ENCODE measurements at places on chromosomes 5 and 9.

DNA sequence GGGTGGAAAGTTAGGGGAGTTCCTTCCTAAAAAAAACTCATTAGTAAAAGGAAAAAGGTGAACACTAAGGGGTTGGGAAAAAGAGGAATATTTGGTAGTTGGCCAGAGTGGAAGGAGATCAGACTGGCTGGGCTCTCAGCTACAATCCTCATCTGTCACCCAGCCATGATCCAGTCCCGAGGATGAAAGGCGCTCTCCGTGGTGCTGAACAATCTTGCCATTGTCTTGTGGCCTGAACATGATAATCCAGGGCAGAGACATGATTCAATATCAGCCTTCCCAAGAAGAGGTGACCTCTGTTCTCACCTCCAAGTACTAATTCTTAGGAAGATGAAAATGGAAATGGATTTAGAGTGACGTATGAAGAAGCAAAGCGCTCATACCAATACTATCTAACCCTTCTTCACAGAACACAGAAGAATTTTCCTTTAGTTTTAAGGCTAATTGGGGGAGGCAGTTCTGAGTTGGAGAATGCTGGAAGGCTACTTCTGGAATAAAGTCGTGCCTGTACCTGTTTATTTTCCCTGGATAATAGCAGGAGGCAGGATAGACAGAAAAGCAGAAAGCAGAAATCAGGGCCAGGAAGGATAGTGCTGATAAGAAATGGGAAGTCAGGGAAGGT lies 36.6 kb upstream of the MYORG start:
- DNase-seq = no peak

- no peak for DNase-seq
These were observed 1.6 kb downstream of the STKLD1 start for GRCh38 chr9:133377721-133378216.

GRCh38 chr5:61351733-61352132 lies 19.7 kb downstream of the ZSWIM6 start:
- DNase-seq = no peak

DNA sequence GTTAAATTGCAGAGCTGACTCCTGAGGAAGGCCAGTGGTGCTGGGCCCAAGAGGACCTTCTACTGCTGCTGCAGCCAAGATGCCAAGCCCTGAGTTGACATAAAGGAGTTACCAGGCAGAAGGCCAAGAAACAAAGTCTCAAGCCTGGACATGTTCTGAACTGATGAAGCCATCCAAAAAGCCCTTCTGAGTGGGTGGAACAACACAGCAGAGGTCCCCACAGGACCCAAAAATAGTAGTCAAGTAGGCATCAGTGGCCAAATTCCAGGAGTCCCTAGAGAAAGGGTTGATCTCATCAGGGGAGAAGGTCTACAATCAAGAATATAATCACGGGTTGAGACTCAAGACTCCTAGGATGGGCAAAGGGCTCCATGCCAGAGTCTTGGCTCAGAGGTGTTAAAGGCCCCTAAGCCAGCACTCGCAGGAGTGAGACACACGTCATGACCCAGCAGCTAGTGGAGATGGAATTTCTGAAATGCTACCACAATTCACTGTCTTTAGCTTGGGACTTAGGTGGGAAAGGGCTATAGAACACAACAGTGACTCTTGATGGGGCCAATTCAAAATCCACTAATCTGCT lies 119.7 kb downstream of the FANCC start:
- DNase-seq = no peak

- no peak for DNase-seq
These were observed 16.1 kb upstream of the ZNF462 start for GRCh38 chr9:106846857-106847256.

DNA sequence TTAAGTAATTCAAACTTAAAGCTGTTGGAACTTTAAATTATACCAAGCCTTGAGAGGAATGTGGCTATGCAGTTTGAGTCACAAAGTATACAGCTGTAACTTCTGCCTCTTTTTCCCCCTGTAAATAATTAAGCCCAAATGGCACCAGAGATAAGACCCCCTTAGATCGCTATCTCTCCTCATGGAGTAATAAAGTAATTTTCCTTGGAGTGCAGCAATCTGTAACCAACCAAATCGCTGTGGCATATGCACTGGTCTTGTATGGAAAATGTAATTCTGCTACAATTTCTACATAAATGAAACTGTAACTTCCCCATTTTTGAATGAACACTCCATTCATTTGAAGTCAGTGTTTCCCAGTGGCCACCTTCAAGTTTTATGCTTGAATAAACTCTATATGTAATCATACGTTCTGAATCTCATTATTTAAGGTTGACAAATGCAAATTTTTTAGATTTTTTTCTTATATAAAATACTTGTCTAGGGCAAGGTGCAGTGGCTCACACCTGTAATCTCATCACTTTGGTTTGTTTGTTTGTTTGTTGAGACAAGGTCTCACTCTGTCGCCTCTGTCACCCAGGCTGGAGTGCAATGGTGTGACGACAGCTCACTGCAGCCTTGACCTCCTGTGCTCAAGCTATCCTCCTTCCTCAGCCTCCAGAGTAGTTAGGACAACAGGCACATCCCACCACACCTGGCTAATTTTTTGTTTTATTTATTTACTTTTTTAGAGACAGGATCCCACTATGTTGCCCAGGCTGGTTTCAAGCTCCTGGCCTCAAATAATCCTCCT lies 12.3 kb downstream of the SUSD1 start:
- DNase-seq = no peak

- no peak for DNase-seq
These were observed 182.5 kb upstream of the PPP1R2B start for GRCh38 chr5:156667616-156668015.

- DNase-seq = no peak
These were observed 49.8 kb downstream of the PRKACG start for GRCh38 chr9:68964102-68964541.

DNA sequence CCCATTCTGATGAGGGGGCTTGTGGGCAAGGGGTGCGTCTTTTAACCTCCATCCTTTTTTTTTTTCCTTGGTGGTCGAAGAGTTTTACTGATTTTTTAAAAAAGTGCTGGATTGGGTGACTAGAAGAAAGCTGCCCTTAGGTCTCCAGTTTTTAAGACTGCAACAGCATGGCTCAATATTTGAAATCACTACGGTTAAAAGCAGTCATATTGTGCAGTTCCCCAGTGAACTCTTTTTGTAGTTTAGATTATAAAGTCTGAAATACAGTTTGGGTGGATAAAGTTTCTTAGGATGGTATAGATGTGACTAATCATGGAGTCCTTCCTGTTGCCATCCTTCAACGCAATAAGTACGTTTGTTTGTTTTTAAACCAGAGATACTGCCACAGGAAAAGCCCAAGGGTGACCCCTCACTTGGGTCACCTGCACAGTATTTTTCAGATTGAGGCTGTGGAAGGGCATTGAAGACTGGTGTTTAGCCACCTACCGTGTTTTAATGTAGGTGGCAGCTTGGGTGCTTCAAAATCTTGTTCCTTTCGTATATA lies 520 bp upstream of the DHFR start:
- no peak for DNase-seq

- no peak for DNase-seq
These were observed 3.6 kb upstream of the IL17B start for GRCh38 chr5:149382517-149383220.

DNA sequence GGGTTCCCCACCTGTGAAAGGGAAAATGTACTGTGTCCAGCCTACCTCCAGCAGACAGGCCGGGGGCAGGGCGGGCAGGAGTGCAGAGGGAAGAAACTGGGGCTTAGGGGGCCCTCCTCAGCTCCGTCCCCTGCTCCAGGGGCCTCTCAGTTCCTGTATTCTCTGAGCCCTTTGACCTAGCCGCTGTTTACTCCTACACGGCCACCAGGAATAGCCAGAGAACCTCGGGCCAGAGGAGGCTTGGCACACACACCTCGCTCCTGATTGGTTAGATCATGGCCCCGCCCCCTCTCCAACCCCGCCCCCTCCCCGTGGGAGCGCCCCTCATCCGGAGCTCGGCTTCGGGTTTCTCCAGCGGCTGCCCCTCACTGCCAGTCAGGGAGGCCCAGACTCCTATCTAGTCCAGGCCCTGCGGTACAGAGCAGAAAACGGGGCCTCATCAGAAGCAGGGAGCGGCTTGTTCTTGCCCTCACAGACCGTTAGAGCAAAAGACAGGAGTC lies 2.2 kb downstream of the ST6GALNAC6 start:
- DNase-seq = peak; percentile 88
